IgD-negative memory B cell (primary cell): ENCODE measurements at places on chromosomes 5 and 9. TPM values are rescaled to one million over a fixed set of nuclear protein-coding genes. Genes with fewer than 3 reads are reported as not detected.

The CCDC69 gene
- polyA plus RNA-seq = 75.5 TPM

The KLHL3 gene
- polyA plus RNA-seq = 0.86 TPM

The SOWAHA gene
- not detected for polyA plus RNA-seq

The ENTPD2 gene
- not detected for polyA plus RNA-seq

The TMEM8B gene
- 1.3 TPM for polyA plus RNA-seq

The SLC9A3 gene
- 1.2 TPM for polyA plus RNA-seq

The ADCY2 gene
- not detected for polyA plus RNA-seq

The RASGEF1C gene
- not detected for polyA plus RNA-seq

The RETREG1 gene
- 9.3 TPM for polyA plus RNA-seq

The AKNA gene
- 25.4 TPM for polyA plus RNA-seq

The PRR16 gene
- polyA plus RNA-seq = not detected

The LCN1 gene
- polyA plus RNA-seq = not detected

The CCDC171 gene
- polyA plus RNA-seq = 0.18 TPM

The ITK gene
- 5.6 TPM for polyA plus RNA-seq
